Activated CD8-positive, alpha-beta memory T cell treated with anti-CD3 and anti-CD28 coated beads, Interleukin-2, amount 10 ng/mL, durations not matched to agents 7 days and 5 days (primary cell): ENCODE measurements at places on chromosomes 7 and 10. TPM values are rescaled to one million over a fixed set of nuclear protein-coding genes. Genes with fewer than 3 reads are reported as not detected.

The CC2D2B gene
- total RNA-seq, result 4.2 TPM

The SYNPO2L gene
- not detected for total RNA-seq

DNA sequence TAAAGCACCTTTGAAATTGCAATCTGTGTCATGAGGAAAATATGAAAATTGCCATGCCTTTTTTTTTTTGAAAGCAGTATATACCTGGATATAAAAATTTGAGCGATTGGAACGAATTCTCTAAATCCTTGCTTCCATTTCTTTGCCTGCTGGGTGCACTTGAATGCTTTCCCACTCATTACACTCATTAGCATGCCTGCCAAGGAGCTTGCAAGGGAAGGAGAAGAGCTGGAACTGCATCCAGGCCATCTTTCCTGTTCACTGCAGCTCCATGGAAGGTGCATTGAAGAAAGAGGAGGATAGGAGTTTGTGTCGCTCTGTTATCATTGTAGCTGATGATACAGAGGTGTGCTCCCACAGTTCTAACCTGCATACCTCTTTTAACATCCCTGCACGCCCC lies 102.4 kb upstream of the GJD4 start:
- DNase-seq, result no peak

GRCh38 chr10:71727105-71727737 lies 7.6 kb upstream of the C10orf105 start:
- peak; percentile 76 for DNase-seq

The MBL2 gene
- not detected for total RNA-seq

DNA sequence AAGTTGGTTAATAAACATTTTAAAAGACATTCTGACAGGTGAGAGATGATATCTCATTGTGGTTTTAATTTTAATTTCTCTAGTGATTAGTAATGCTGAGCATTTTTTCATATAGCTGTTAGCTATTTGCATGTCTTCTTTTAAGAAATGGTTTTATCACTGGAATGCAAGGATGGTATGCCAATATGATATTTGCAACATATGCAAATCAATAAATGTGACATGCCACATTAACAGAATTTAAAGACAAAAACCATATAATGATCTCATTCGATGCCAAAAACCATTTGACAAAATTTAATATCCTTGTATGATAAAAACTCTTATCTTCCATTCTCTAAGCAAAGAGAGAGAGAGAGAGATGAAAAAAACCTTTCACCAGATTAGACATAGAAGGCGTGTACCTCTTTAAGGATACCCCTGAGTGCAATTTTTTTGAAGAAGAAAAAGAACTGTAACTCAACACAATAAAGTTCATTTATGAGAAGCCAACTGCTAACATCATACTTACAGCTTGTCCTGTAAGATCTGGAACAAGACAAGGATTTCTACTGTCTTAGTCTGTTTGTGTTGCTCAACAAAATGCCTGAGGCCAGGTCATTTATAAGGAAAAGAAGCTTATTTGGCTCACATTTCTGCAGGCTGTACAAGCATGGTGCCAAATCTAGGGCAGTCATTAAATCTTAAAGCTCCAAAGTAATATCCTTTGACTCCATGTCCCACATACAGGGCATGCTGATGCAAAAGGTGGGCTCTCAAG lies 39.7 kb upstream of the ZMYND11 start:
- no peak for DNase-seq

The KLF14 gene
- not detected for total RNA-seq

DNA sequence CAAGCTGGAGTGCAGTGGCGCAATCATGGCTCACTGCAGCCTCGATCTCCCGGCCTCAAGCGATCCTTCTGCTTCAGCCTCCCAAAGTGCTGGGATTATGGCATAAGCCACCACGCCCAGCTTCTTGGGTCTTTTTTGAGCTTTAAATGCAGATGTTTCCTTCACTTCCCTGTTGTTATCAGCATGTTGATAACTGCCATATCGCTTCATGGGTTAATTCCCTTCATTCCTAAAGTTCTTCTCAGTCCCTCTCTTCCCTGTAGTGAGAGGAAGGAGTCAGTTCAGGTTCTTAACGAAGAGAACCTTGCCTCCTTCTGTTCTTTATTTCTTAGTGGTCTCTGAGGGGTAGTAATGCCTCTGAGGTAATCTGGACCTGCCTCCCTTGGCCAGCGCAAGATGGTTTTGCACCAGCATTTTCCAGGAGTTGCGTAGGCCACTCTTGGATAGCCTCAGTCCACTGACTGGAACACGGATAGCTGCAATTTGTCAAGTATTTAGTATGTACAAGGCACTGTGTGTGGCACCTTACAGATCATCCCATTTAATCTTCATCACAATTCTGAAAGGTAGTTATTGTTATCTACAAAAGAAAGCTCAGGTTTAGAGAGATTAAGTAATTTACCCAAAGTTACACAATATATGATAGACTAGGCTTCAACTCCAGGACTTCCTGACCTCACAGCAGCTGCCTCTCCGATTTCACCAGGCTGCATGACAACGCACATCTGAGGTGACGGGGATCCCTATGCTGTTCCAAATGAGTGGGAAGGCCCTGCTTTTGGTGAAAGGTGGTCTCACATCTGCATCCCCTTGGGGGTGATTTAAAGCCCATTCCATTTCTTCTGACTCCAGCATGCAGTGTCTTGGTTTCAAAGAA lies 60.5 kb downstream of the GATA3 start:
- no peak for DNase-seq

DNA sequence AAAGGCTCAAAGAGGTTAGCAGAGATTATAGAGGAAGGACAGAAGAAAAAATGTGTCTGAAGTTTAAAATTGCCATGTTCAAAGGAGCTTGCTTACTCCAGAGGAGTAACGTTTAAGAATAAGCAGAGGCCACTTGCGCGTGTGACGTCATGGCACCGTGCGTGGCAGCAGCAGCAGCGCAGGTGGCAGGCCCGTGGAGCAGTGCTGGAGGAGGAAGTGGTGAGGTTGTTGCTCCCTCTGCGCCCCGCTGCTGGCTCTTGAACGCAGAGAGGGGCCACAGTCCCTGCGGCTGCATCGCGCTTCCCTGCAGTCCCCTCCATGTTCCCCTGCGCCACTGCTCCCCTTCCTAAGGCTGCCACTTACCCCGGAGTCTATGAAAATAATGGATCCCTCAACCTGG lies 37.5 kb downstream of the GDI2 start:
- peak; percentile 89 for DNase-seq

DNA sequence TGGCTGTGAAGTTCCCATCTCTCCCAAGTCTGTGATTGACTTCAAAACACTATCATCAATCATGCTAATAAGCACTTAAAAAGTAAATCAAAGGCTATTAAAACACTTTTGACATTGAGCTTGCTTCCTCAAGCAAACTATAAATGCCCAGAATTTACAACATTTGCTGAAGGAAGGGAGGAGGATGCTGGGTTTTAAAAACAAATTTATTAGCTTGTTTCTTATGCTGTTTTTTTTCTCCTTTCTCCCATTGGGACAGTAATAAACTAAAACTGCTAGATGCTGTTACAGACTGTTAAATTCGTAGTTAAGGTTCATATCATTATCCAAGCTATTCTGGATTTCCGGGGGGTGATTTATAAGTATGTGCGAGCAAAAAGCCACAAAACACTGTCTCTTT lies 250.5 kb downstream of the SORCS1 start:
- DNase-seq, result no peak

The FGL2 gene
- 9.9 TPM for total RNA-seq

The NYAP1 gene
- 0.12 TPM for total RNA-seq

- DNase-seq, result no peak
Measured at GRCh38 chr7:50728184-50728583, 54.5 kb downstream of the GRB10 start.

- DNase-seq, result no peak
Measured at GRCh38 chr7:110177463-110177862, 913.5 kb upstream of the LRRN3 start.

DNA sequence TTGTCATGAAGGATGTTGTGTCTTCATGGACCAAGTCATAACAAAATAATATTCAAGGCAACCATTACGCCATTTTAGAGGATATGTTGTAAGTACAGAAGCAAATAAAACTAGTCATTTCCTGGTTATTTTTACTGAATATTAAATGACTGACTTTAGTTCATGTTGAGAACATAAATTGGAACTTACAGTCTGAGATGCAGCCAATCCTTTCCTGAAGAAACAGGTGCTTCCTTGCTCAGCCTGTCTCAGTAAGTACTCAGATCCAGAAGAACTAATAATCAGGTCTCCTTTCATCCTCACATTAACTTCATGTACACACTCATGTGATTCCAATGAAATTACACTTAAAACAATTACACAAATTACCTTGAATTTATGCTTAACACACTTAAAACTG lies 12.3 kb downstream of the SEMA3A start:
- no peak for DNase-seq

- DNase-seq, result no peak
Measured at GRCh38 chr10:93468461-93469213, 13.5 kb downstream of the MYOF start.
